ENCODE measurements at places on chromosomes 7 and 10. TPM values are rescaled to one million over a fixed set of nuclear protein-coding genes. Genes with fewer than 3 reads are reported as not detected.
A peak's percentile ranks its signal among the peaks of the same experiment; 100 is the strongest.

The OLAH gene
- not detected for total RNA-seq

The SLC26A5 gene
- total RNA-seq = not detected

The CDH23 gene
- 5.4 TPM for total RNA-seq

The ZP3 gene
- 2.8 TPM for total RNA-seq

The TMEM254 gene
- 14.2 TPM for total RNA-seq

The WIPF3 gene
- not detected for total RNA-seq

The AKR1C1 gene
- total RNA-seq = 1.7 TPM

The ITGB8 gene
- total RNA-seq = 0.12 TPM

The OR2A14 gene
- not detected for total RNA-seq

DNA sequence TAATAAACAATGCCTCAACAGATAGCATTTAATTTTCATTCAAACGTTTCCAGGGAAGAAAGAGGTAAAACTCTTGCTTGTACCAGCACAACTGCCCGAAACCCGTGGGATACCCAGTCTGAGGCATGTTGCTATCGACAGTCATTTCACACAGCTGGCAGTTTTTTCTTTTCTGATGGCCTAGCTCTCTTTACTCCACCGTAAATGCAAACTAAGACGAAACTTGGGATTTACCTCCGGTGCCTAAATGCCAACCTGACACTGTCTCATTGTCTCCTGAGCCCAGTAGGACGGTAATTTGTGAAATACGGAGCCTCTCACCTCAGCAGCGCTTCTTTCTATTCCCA, 143.5 kb downstream of the PRPF18 start:
- no peak overlapping the region for H3K4me3 ChIP-seq
- no peak for DNase-seq
- H3K27me3 ChIP-seq = no peaks in the 10 kb centered on the region
- no peak overlapping the region for H3K27ac ChIP-seq
- H3K4me1 ChIP-seq = no peaks in the 10 kb centered on the region

DNA sequence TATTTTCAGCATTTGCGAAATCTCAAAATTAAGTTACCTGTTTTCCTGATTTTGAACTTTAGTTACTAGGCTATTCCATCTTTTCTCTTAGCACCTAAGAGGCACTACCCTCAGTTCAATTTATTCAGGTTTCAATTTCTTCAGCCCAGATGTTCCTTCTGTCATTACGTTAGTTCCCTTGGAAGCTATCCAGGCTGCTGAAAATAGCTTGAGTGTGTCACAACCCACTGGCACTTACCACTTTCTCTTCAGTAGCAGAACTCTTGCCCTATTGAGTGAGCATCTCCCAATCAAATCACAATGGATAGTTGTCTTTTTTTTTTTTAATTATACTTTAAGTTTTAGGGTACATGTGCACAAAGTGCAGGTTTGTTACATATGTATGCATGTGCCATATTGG, 332.7 kb upstream of the LRGUK start:
- H3K4me1 ChIP-seq = no peaks in the 10 kb centered on the region
- no peak overlapping the region for H3K4me3 ChIP-seq
- no peak for DNase-seq
- H3K36me3 ChIP-seq = no peaks in the 10 kb centered on the region

DNA sequence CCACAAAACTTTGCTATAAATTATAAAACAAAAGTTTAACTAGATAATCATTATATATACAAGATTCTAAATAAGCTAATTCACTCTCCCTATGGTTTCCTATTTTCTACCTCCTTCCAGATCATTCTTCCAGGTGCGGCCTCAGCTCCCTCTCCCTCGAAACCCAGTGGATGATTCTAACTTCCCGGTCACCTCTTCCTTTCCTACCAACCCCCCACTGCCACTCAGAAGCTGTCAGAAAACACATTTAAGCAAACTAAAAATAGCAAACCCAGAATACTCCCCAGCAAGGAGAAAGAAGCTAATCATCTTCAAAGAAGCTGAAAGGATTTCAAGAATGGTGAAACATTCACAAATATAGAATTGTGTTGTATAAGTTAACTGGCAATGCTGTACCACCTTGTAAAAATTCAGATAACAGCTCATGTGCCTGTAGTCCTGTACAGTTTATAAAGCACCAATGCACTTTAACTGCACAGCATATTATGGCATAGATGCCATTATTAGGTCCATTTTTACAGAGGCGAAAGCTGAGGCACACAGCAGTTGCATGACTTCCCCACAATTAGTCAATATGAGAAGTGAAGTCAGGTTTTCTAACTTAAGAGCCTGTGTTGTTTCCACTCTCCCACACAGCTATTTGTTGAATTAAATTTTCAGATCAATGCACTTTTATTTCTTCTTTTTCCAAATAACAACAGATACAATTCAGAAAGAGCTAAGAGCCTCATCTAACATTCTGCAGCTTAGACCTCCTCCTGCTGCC, 13.7 kb upstream of the DNTT start:
- H3K4me1 ChIP-seq = no peaks in the 10 kb centered on the region
- no peaks in the 10 kb centered on the region for H3K36me3 ChIP-seq
- no peak overlapping the region for H3K4me3 ChIP-seq
- no peak for DNase-seq
- no peaks in the 10 kb centered on the region for H3K27me3 ChIP-seq
- no peak overlapping the region for H3K27ac ChIP-seq

GRCh38 chr10:122267849-122268737, 3.0 kb upstream of the BTBD16 start:
- peaks cover 4% of the 10 kb centered on the region for H3K27me3 ChIP-seq
- H3K4me1 ChIP-seq = no peaks in the 10 kb centered on the region
- H3K36me3 ChIP-seq = no peaks in the 10 kb centered on the region
- no peak overlapping the region for H3K4me3 ChIP-seq

DNA sequence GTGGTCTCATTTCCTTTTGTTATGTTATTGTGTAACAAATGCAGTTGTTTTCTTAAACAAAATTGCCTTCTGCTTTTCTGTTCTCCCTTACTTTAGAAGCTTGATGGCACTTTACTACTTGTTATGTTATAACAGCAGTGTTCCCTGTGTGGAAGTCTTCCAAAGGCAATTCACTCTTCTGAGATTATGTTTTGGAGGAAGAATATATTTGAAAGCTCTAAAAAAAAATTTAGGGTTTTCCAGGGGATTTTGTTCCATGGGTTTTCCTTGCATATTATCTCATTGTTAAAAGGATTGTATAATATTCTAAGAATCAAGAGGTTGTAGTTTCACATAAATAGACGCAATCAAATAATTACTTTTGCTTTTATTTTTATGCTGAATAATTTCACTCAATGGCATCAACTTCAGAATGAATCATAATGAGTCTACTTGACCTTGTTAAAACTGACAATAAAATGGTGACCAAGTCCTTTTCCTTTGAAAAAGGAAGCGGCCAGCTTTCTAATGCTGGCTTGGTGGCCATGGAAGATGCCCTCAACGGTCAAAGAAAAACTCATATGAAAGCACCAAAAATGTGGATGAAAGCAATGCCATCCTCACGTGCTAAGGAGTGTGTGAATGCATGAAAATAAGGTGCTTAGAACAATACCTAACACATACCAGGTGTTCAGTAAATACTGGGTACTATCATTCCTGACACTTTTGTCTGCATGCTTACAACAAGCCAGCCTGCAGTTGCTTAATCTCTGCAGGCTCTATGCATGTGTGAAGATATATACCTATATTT, 92.4 kb upstream of the KLF6 start:
- H3K4me1 ChIP-seq = peaks cover 57% of the 10 kb centered on the region
- no peaks in the 10 kb centered on the region for H3K36me3 ChIP-seq
- H3K4me3 ChIP-seq = no peak overlapping the region
- H3K27me3 ChIP-seq = no peaks in the 10 kb centered on the region
- no peak for DNase-seq
- peak overlapping the region; percentile 94 for H3K27ac ChIP-seq

DNA sequence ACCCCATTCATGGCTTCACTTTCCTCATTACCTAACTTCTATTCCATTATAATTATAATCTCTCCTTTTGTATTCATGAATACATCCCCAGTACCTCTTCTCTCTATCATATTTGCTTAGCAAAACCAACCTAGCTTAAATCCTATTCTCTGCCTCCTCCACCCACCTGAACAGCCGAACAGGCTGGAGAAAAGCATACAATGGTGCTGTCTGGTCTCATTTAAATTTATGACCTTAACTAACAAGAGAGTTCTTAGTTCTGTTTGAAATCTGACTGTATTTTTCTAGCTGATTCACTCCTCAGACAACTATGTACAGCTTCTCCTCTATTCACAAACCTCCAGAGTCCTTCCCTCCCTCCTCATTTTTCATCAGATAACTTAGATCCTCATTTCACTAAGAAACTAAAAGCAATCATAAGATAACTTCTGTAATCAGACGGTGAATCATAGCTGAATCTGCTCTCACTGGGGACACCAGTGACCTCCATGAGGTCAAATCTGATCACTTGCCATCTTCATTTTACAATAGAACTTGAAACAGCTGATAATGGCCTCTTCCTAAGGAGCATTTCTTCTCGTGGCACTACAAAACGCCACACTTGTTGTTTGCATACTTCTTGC, 233.9 kb upstream of the AOAH start:
- no peak for DNase-seq
- H3K36me3 ChIP-seq = no peaks in the 10 kb centered on the region
- peaks cover 16% of the 10 kb centered on the region for H3K4me1 ChIP-seq
- no peaks in the 10 kb centered on the region for H3K27me3 ChIP-seq
- H3K4me3 ChIP-seq = no peak overlapping the region

GRCh38 chr10:71996592-71997371, 32.6 kb downstream of the CHST3 start:
- no peaks in the 10 kb centered on the region for H3K36me3 ChIP-seq
- no peaks in the 10 kb centered on the region for H3K27me3 ChIP-seq
- no peaks in the 10 kb centered on the region for H3K4me1 ChIP-seq
- DNase-seq = no peak
- no peak overlapping the region for H3K27ac ChIP-seq

DNA sequence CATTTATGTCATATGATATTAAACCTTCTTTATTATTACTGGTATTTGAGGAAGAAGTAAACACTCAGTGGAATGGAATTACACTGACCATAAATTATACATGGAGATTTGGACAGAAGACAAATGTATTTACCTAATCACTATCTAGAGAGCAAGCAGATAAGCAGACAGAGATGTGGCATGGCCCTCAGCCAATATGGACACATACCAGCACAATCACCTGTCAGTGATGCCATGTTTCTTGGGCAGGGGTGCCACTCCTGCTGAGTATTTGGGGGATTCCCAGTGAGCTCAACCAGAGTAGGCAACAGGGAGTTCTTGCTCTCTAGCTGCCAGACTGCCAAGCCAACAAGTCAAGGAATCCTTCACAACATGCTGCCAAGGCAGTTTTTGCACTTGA, 866.3 kb upstream of the LRRN3 start:
- H3K36me3 ChIP-seq = no peaks in the 10 kb centered on the region
- no peak for DNase-seq
- no peak overlapping the region for H3K27ac ChIP-seq
- H3K4me3 ChIP-seq = no peak overlapping the region

DNA sequence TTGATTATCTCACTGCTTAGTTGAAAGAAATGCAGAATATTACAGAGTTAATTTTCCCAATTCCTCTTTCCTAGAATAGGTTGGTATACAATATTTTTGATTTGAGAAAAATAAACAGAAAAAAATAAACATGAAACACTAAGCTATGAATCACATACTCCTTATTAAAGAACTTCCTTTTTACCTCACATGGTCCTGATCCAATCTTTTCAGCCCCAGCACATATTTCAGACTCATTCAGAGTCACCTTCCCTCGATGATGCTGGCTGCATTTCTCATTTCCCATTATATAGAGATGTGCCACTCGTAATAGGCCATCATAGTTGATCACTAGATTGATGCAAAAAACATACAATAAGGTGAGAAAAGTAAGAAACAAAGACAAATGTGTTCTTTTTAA, 64.6 kb downstream of the HGF start:
- no peak for DNase-seq
- no peak overlapping the region for H3K4me3 ChIP-seq
- no peaks in the 10 kb centered on the region for H3K36me3 ChIP-seq
- no peaks in the 10 kb centered on the region for H3K4me1 ChIP-seq
- no peak overlapping the region for H3K27ac ChIP-seq

DNA sequence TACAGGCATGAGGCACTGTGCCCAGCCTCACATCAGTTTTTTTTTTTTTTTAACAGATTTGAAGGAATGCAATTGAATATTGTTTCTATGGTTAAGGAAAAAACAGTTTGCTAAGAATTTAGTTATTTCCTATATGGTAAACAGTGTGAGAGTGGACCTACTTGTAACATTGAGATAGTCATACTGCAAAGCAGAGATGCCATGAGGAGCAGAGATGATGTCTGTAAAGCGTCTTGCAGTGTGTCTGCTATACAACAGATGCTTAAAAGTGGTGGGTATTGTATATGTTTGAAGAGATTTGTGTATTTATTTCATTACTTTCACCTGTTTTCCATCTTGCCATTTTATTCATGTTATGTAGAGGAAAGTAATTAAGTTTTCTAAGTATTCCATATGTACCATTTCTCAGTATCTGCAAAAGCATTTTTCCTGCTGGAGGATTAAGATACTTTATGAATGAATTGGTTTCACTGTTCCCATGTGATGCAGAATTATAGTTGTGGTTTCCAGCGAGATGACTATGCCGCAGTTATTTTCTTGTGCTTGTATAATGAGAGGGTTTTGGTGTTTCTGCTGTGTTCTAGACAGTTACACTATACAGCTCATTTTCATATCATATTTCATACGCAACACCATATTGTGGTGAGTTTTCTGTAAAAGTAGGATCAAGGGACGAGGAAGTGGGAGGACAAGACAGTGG, 26.6 kb downstream of the TET1 start:
- no peaks in the 10 kb centered on the region for H3K36me3 ChIP-seq
- no peaks in the 10 kb centered on the region for H3K4me1 ChIP-seq
- H3K27me3 ChIP-seq = no peaks in the 10 kb centered on the region
- H3K27ac ChIP-seq = no peak overlapping the region
- no peak for DNase-seq
- no peak overlapping the region for H3K4me3 ChIP-seq

DNA sequence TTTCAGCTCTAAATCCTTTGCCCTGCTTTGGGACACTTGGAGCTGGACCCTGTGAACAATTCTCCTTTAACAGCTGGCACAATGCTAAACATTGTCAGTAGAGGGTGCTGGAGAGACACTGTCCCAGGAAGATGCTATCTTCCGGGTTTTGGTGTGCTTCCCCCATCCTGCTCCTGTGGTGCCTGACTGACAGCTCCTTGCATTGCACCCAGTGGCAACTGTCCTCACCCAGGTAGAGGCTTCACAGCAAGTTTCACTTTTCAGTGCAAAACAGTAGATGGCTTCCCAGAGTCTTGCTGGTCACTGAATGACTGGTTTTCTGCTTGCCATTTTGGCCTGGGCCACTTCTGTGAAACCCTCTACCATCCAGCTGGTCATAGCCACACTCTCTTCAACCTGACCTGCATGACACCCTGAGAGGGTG, 77.3 kb downstream of the CDC14C start:
- H3K4me3 ChIP-seq = no peak overlapping the region
- no peaks in the 10 kb centered on the region for H3K36me3 ChIP-seq
- no peaks in the 10 kb centered on the region for H3K4me1 ChIP-seq
- H3K27ac ChIP-seq = no peak overlapping the region
- H3K27me3 ChIP-seq = no peaks in the 10 kb centered on the region

GRCh38 chr7:51759985-51760384, 443.4 kb upstream of the COBL start:
- DNase-seq = no peak
- no peaks in the 10 kb centered on the region for H3K36me3 ChIP-seq
- H3K27me3 ChIP-seq = no peaks in the 10 kb centered on the region
